ENCODE measurements at places on chromosomes 11 and 22. TPM values are rescaled to one million over a fixed set of nuclear protein-coding genes. Genes with fewer than 3 reads are reported as not detected.

YPEL4 gene
- total RNA-seq = 0.05 TPM

LRP5 gene
- total RNA-seq = 7.7 TPM

SMIM35 gene
- total RNA-seq = not detected

AP1B1 gene
- 89.8 TPM for total RNA-seq

SMTNL1 gene
- total RNA-seq = not detected

TPBGL gene
- total RNA-seq = 0.40 TPM

MUC5B gene
- total RNA-seq = 1.1 TPM

SLC5A1 gene
- total RNA-seq = not detected

SESN3 gene
- 7.3 TPM for total RNA-seq

NRGN gene
- 1.2 TPM for total RNA-seq

ZDHHC8 gene
- 88.2 TPM for total RNA-seq

CELF1 gene
- 199 TPM for total RNA-seq

RGL4 gene
- 4.1 TPM for total RNA-seq

NCR3LG1 gene
- total RNA-seq = 4.2 TPM

PIWIL4 gene
- 0.32 TPM for total RNA-seq

ADM2 gene
- 4.8 TPM for total RNA-seq

GRM5 gene
- not detected for total RNA-seq

TEX54 gene
- total RNA-seq = 0.89 TPM

VSIG2 gene
- total RNA-seq = not detected

LRRC74B gene
- total RNA-seq = not detected

OR8D1 gene
- total RNA-seq = not detected

PNPLA5 gene
- not detected for total RNA-seq

PATE1 gene
- total RNA-seq = not detected

PHF5A gene
- 144 TPM for total RNA-seq

EP300 gene
- 52.0 TPM for total RNA-seq

VWCE gene
- 15.5 TPM for total RNA-seq

OR8G5 gene
- not detected for total RNA-seq

TNNI2 gene
- total RNA-seq = not detected

RAB39A gene
- not detected for total RNA-seq

PIH1D2 gene
- total RNA-seq = 0.34 TPM

MS4A4E gene
- total RNA-seq = not detected

OR8D4 gene
- not detected for total RNA-seq

ABCG4 gene
- total RNA-seq = not detected

FXYD6 gene
- 0.38 TPM for total RNA-seq

BARX2 gene
- 0.28 TPM for total RNA-seq

OR2AT4 gene
- not detected for total RNA-seq

TREH gene
- total RNA-seq = not detected

FOXR1 gene
- not detected for total RNA-seq

GAL3ST1 gene
- total RNA-seq = 0.38 TPM

GUCY1A2 gene
- total RNA-seq = not detected

KCTD17 gene
- 33.8 TPM for total RNA-seq

TTC36 gene
- total RNA-seq = 0.84 TPM

GGTLC2 gene
- total RNA-seq = not detected

IFITM1 gene
- total RNA-seq = 144 TPM

IFITM10 gene
- total RNA-seq = 0.33 TPM

AIP gene
- 183 TPM for total RNA-seq

SLC17A6 gene
- total RNA-seq = not detected

CCND1 gene
- 31.9 TPM for total RNA-seq

SPA17 gene
- 0.76 TPM for total RNA-seq

P2RX3 gene
- total RNA-seq = not detected

C22orf31 gene
- total RNA-seq = not detected

MPPED2 gene
- 0.38 TPM for total RNA-seq

TRPM5 gene
- total RNA-seq = not detected

AQP11 gene
- total RNA-seq = 0.33 TPM

TBX1 gene
- not detected for total RNA-seq

DLG2 gene
- 1.3 TPM for total RNA-seq

GATD1 gene
- total RNA-seq = 48.3 TPM

KRTAP5-9 gene
- not detected for total RNA-seq

FGF19 gene
- total RNA-seq = not detected
